ENCODE measurements at places on chromosomes 7 and 10. TPM values are rescaled to one million over a fixed set of nuclear protein-coding genes. Genes with fewer than 3 reads are reported as not detected.

Gene NEUROG3
- total RNA-seq: 1.1 TPM

Gene DEPP1
- 0.73 TPM for total RNA-seq

Gene FAM25G
- not detected for total RNA-seq

Gene SFTPA1
- not detected for total RNA-seq

Gene BLVRA
- 17.8 TPM for total RNA-seq

Gene EVX1
- not detected for total RNA-seq

Gene ZNF425
- total RNA-seq: 0.77 TPM

Gene FAM149B1
- total RNA-seq: 20.8 TPM

Gene OR2A12
- total RNA-seq: not detected

Gene STEAP1B
- total RNA-seq: not detected

Data from activated T-helper 17 cell treated with anti-CD3 and anti-CD28 coated beads, Interleukin-2, amount 50 U/mL, for 72 hours (primary cell).